ENCODE measurements at places on chromosomes 16 and 17.
A peak's percentile ranks its signal among the peaks of the same experiment; 100 is the strongest.

DNA sequence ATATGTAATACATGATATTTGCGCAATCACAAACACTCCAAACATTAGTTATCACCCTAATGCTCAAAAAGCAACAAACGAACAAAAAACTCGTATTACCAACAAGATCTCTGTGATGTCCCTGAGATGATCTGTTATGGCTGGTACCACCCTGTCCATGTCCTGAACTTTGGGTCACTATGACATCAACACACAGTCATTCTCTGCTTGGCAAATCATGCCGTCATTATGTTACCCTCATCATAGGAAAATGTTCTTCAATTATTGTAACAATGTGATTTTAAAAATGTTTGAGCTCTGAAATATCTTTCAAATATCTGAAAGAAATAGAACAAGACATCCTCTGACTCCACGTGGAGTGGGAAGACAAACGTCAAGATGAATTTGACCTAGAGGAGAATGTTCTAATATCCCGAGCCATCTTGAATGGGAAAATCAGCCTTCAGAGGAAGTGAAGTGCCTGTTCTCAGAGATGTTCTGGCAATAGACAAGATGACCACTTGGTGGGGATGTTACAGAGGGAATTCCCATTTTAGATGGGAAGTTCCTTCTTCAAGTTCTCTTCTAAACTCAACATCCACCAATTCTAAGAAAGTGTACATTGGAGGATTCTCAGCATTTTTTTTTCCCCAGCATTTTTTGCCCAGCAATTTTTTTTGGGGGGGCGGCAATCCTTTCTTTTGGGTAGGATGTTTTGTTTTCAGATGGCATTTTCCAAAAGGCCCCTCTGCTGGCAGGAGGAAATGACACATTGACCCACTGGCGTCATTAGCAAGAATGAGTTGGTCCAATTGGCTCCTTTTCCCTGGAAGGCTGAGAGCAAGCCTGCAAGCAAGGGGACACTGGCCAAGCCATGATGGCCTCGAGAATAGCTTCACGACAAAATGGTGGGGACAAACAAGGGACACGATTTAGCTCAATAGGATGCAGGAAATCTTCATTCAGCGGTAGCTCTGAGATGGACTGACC lies 3.7 kb upstream of the HSD17B2 start:
- DNase-seq: peak; percentile 54

DNA sequence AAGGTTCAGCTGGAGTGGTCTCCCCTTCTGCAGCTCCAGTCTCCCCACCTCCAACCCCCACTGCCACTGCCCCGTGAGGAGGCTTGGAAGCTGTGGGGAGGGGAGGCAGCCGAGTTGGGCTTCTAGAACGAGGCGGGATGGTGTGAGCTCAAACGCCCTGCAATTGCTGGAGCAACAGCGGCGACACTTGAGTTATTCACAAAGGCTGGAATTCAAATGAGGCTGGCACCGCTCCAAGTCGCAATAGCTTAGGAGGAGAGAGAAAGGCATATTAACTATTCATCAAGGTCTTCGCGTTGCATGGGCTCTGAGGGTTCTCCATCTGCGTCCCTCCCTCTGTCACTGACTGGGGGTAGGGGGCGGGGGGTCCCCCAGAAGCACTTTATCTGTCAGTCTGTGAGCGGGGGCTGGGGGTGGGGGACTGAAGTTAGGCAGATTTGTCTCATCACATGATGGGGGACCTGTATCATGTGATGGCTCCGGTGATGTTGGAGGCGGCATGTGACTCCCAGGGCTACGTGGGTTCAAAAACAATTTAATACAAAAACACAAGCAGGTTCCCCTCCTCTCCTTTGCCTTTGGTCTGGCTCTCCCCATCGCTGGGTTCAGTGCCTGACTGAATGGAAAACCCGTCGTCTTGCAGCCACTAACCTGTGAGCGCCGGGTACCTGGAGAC lies 70.5 kb downstream of the RBBP6 start:
- DNase-seq: peak; percentile 33

GRCh38 chr16:84449156-84450140 lies 55.0 kb downstream of the MEAK7 start:
- DNase-seq: no peak

GRCh38 chr17:2071455-2072281 lies 16.8 kb downstream of the HIC1 start:
- DNase-seq: no peak

GRCh38 chr16:83653785-83654184 lies 154.0 kb upstream of the HSBP1 start:
- no peak for DNase-seq

- DNase-seq: no peak
Measured at GRCh38 chr17:30956764-30957374, 14.0 kb upstream of the RNF135 start.

DNA sequence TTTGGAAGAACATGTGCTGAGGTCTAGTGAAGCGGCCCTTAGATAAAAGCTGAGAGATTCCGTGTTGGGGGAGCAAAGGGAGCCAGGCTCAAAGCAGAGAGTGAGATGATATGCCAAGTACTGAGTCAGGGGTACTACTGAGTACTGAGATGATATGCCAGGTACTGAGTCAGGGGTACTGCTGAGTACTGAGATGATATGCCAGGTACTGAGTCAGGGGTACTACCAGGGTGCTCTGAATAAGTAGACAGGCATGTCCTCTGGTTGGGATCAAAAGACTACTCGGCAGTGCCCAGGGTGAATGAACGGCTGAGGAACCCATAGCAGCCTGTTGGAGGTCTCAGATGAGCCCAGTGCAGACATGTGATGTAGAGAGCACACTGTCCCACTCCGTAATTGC lies 239.0 kb downstream of the SOX9 start:
- DNase-seq: no peak

GRCh38 chr17:73286863-73287296 lies 24.9 kb downstream of the CDC42EP4 start:
- DNase-seq: no peak

DNA sequence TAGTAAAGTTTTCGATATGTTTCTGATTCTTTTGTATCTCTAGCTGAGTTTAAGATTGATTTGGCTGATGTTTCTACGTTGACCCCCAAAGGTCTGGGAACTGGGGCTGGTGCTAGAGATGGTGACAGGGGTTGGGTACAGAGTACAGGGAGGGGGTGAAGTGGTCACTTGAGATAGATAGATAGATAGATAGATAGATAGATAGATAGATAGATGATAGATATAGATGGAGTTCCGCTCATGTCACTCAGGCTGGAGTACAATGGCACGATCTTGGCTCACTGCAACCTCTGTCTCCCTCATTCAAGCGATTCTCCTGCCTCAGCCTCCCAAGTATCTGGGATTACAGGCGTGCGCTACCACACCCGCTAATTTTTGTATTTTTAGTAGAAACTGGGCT lies 1.8 kb upstream of the FBRS start:
- DNase-seq: no peak

- no peak for DNase-seq
Measured at GRCh38 chr17:1933875-1934715, 91.0 kb downstream of the RTN4RL1 start.

GRCh38 chr16:68792465-68793324 lies 50.6 kb upstream of the TANGO6 start:
- peak; percentile 87 for DNase-seq

DNA sequence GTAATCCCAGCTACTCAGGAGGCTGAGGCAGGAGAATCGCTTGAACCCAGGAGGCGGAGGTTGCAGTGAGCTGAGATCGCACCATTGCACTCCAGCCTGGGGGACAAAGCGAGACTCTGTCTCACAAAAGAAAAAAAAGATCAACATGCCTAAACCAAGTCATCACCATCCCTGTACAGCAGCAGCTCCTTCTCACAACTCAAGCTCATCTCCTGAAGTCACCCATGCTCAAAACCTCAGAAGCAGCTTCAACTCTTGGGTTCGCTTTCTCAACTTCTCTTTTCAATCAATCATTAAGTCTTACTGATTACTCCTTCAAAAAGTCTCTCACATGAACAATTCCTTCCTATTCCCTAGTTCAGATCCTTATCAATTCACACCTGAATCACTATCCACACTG lies 31.3 kb downstream of the PHLPP2 start:
- DNase-seq: no peak

- no peak for DNase-seq
Measured at GRCh38 chr17:65156185-65156834, 19.1 kb downstream of the RGS9 start.

GRCh38 chr17:27339198-27339835 lies 45.4 kb downstream of the WSB1 start:
- DNase-seq: no peak

GRCh38 chr16:80580109-80580832 lies 39.5 kb downstream of the DYNLRB2 start:
- no peak for DNase-seq

- no peak for DNase-seq
Measured at GRCh38 chr17:36632916-36633771, 31.8 kb downstream of the MRM1 start.

GRCh38 chr16:87298857-87299465 lies 18.2 kb downstream of the C16orf95 start:
- no peak for DNase-seq

GRCh38 chr17:74775409-74776043 lies 619 bp downstream of the NAT9 start:
- peak; percentile 32 for DNase-seq

DNA sequence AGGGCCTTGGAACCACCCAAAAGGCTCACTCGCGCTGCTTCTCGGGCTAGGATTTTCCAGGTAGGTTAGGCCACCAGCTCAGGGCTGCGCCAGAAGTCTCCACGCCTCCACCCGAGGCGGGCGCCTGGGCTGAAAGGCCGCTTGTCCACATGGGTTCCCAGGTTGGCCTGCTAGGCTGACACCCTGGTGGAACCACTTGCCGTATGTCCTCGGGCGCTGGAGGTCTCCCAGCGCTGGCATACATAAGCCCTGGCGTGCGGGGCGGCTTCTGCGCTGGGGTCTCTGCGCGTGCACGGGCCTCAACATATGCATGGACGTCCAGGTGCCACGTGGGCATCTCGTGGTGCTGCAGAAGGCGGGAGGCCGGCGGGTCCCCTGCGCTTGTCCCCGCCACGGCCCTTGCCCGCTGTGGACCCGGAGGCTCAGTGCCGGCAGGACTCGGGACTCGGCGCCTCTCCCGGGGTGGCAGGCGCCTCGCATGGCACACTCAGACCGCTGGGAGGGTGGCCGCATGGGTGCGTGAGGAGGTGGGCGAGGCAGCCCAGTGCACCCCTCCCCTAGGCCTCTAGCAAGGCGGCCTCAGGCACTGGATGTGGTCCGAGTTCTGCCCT lies 47.2 kb upstream of the ZNF629 start:
- DNase-seq: no peak

- no peak for DNase-seq
Measured at GRCh38 chr17:61595418-61596186, 4.6 kb upstream of the NACA2 start.

DNA sequence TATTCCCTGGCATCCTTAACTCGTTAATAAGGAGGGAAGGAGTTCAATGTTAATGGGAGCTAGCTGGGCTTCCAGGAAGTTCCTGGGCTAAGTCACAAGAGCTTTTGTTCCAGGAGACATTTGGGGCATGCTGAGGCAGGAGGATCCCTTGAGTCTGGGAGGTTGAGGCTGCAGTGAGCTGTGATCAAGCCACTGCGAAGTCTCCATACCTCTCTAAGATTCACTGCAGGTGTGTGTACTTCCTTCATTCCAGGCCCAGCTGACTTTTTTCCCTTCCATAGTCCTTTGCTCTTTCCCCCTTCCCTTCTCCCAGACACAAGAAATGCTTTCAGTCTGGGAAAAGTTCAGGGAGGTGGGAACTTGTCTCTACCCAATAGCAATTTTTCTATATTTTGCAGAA lies 489.8 kb downstream of the NPIPA7 start:
- no peak for DNase-seq

DNA sequence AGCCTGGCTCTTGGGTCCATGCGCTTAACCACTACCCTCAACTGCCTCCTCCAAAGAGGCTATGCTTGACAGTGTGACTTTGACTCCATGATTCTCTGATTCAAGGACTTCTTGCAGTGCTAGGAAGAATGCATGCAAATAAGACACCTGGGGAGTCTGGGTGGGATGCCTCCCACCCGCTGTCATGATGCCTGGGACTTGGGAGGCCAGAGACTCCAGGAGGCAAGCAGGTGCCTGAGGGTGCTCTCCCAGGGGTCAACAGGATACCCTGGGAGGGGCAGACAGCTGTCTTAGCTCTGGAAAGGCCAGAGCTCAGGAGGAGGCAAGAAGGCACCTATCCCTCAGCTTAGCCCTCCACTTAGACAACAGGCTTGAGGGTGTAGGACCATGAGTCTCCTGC lies 38.4 kb downstream of the SRCIN1 start:
- no peak for DNase-seq

GRCh38 chr16:49884033-49885015 lies 28.4 kb upstream of the ZNF423 start:
- peak; percentile 63 for DNase-seq

GRCh38 chr17:33970279-33970678 lies 284.8 kb upstream of the CCL2 start:
- DNase-seq: peak; percentile 32

DNA sequence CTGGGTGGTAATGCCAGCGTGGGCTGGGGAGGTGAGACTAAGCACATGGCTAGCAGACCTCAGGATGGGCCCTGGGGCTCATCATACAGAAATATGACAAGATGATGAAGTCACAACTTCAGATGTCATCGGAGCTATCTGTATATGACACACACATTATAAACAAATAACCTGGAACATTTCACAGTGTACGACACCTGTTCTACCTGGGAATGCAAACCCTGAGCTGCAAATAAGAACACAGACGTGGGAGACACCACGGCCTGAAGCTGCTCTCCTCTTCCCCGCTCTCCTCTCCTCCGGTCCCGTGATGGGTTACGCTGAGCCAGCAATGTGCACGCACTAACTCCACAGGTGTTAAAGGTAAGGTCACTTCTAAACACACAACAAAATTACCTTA lies 4.9 kb downstream of the PLD6 start:
- no peak for DNase-seq

- DNase-seq: no peak
Measured at GRCh38 chr16:59733321-59733720, 999.2 kb upstream of the GOT2 start.

DNA sequence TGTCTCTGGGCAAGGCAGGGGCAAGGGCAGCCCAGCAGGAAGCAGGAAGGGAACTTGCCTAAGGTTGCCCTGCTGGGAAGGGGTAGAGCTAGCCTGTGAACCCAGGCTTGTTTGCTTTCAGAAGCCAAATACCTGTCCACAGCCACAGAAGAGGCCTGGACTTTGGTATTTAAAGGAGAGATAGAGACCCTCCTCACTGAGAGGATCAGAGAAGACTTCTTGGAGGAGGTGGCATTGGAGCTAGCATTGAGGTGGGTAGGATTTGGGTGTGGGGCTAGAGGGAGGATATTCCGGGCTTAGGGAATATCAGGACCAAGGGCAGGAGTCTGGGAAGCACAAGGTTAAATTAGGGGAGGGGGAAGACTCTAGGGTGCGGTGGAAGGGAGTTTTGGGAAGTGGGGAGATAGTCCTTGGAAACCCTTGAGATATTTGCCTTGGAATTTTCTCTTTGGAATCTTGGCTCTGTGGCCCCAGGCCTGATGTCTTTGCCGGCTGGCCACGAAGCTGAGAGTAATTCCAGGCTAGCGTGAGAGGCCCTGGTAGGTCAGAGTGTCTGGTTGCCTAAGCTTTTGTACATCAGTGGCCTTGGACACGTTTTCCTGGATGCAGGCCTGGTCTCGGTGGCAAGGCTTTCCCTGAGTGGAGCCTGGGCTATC lies 13.1 kb upstream of the ETV4 start:
- DNase-seq: no peak

GRCh38 chr16:59597269-59597668 lies 863.2 kb upstream of the GOT2 start:
- no peak for DNase-seq
